Effector memory CD4-positive, alpha-beta T cell (primary cell): ENCODE measurements at places on chromosomes 2 and 18.
A peak's percentile ranks its signal among the peaks of the same experiment; 100 is the strongest.

- no peak for DNase-seq
Observed at GRCh38 chr18:35750929-35751328, 169.4 kb downstream of the GALNT1 start.

DNA sequence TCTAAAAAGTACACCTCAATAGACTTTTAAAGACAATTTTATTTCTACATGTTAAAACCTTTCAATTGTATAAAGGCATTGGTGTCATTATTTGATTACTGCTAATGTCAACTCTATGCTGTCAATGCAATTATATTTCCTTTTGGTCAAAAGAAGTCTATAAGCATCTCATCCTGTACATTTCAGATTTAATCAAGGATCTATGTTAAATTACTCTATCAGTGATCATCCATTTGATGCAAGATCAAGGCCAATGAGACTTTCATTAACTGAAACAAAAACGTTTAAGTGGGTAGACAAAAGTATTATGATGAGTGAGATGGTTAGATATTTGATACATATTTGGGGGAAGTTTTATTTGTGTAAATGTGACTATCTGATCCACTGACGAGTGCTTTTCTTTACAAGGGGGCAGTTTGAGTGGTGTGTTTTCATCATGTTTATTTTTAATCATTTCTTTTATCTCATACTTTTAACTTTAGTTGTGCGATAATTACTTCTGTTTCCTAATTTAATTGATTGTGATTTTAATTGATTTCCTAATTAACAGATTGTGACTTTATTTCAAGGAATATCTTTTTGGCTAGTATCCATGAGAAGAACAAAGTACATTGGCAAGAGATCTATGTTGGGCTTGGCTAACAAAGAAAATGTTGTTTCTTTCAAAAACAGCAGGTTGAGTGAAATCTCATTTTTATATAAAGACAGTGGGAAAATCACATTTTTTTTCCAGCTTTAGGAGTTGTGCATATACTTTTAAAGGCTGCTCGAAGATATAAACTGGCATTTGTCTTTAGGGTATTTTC, 1.1 kb downstream of the ARHGAP28 start:
- DNase-seq: no peak

- no peak for DNase-seq
Observed at GRCh38 chr18:38895560-38895959, 1330.0 kb upstream of the CELF4 start.

GRCh38 chr2:18527326-18527725, 33.1 kb downstream of the RDH14 start:
- DNase-seq: no peak

DNA sequence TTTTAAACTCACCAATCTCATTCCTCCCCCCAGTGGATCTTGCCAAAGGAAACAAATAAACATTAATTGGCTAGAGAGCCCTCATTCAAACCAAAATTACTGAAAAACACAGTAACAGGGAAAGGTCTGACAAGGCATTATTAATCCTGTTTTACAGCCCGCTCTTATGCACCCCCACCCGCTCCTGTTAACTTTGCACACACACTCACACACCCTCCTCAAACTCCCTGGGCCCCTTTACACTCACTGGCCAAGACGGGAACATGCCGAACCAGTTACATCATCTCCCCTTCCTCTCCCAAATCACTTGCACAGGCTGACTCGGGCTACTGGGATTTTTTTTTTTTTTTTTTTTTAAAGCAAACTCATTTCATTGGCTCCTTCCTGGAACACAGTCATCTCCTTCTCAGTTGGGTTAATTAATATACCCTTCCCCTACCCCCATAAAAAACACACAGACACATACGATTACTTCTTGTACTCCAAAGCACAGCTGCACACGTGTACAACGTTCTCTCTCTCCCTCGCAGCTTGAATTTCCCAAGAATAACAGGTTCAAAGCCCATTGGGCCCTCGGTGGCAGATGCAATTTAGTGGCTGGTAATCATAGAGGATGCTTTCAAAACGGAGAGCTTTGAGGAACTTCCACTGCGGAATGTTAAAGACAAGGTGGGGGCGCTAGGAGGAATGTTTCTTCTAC, 31.8 kb downstream of the KLF7 start:
- no peak for DNase-seq

DNA sequence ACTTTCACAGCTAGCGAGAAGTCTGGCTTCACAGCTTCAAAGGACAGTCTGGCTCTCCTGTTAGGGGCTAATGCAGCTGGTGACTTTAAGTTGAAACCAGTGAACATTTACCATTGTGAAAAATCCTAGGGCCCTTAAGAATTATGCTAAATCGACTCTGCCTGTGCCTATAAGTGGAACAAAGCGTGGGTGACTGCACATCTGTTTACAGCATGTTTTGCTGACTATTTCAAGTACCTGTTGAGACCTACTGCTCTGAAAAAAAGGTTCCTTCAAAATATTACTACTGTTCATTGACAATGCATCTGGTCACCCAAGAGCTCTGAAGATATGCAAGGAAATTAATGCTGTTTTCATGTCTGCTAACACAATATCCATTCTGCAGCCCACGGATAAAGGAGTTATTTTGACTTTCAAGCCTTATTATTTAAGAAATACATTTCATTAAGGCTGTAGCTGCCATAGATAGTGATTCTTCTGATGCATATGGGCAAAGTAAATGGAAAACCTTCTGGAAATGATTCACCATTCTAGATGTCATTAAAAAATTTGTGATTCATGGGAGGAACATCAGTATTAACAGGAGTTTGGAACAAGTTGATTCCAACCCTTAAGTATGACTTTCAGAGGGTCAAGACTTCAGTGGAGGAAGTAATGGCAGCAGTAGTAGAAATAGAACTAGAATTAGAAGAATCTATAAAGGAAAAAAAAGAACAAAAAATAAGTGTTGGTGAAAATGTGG, 48.9 kb downstream of the POLR1A start:
- no peak for DNase-seq

DNA sequence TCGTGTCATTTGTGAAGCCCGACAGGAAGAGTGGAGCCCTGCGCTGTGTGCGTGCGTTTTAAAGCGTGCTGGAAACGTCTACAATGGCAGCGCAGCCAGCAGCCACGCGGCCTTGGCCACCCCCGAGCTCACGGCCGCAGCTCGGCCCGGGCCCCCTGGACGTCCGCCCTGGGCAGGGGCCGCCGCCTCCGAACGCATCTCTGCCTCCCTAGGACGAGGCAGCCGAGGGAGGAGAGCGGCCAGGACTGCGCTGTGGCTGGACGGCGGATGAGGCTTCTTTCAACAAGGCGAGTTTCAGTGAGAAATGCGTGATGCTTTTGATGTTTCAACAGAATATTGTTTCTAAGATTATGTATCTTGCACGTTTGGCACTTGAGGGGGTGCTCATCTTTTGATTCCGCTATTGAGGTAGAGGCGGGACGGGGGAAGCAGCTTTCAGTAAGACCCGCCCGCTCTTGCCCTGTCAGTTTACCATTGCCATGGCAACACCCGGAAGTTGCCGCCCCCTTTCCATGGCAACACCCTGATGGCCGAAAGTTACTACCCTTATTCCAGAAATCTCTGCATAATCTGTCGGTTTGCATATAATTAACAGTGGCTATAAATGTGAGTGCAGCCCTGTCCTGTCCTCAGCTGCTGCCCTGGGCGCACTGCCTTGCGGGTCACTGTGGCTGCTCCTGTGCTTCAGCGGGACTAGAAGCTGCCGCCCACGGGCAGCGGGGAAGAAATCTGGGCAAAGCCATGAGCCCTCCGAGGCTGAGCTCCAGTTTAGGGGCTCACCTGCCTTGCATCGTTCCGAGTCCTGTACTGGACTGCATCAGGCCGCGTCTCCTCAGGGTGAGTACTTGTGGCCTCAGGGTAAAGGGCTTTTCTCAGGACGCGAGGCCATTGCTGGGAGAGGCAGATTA, 38.6 kb downstream of the ADNP2 start:
- peak; percentile 34 for DNase-seq

DNA sequence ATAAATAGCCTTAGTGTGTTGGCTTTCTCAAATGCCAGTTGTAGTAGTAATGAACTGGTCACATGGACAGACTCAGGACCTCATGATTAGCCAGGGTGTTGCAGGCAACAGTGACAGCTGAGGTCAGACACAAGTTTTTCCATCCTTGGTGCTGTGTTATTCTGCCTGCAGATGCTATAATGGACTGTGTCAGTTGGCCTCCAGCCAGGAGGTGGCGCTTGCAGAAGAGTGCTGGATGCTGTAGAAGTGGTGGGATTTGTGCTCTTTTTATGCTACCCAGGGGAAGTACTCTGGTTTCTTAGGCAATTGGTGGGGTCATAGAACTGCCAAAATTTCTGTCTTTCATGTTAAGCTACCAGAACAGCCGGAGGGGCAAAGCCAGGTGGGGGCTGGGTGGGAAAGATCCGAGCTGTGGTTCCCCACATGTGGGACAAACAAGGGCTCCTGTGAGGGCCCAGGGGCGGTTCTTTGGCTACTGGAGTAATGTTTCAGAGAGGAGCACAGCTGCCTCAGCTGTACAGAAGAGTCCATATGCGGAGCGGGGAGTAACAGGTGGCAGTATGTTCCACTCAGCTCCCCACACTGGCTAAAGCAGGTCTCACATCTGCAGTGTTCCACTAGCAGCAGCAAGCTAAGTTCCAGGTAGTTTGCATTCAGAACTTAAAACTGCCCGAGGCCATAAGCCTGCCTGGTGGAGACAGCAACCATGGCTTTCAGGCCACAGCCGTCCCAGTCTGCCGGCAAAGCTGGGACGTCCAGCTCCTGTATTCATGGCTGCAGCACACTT, 104.4 kb downstream of the GULP1 start:
- DNase-seq: no peak

DNA sequence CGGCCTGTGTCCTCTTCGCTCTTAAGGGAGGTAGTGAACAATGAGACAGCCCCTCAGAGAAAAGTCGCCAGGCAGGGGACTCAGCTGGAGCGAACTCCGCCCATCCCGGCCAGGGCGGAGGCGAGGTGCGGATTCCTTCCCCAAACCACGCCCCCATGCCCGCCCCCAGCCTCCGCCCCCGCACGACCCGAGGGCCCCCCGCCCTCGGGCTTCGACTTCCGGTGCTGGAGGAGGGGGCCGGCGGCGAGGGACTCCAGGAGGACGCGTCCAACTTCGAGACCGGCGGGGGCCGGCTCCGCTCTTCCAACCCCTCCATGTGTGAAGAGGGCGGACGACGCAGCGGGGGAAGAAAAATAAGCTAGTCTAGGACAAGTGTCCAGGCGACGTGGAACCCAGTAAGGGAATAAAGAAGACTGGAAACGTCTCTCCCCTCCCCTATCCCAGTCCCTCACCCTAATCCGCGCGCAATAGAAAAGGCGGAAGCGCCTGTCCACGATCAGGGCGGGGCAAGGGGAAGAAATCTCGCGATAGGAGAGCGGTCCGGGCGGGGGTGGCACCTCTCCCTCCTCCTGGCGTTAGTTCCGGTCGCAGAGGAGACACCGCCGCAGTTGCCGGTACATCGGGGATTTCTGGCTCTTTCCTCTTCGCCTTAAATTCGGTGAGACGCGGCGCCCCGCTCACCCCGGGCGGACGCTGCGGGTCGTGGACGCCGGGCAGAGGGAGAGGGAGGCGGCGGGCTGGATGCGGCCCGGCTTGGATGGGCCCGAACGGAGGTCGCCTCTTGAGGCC, at the start of gene BZW1:
TSS of gene BZW1 (plus strand) at position 578 of the 789 bp plus-strand sequence. CDS start 1,308 bp downstream, outside the sequence.
- peak; percentile 97 for DNase-seq

GRCh38 chr18:49487711-49488310, 777 bp upstream of the C18orf32 start:
- DNase-seq: no peak

GRCh38 chr2:3256605-3257004, 121.0 kb downstream of the EIPR1 start:
- DNase-seq: no peak

DNA sequence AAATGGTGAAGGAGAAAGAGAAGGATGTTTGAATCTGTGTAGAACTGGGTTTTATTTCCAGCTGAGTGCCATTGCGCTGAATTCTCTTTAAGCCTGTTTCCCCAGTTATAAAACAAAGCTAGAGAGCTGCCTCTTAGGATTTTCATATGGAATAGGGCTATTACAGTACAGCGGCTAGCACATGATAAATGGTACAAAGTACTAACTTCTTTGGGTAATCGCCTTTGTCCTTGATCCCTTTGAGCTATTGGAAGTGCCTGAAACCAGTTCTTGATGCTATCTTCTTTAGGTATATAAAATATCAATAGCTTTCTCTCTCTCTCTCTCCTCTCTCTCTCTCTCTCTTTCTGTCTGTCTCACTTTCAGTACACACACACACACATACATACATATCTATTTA, 71.3 kb downstream of the SOX11 start:
- DNase-seq: no peak

DNA sequence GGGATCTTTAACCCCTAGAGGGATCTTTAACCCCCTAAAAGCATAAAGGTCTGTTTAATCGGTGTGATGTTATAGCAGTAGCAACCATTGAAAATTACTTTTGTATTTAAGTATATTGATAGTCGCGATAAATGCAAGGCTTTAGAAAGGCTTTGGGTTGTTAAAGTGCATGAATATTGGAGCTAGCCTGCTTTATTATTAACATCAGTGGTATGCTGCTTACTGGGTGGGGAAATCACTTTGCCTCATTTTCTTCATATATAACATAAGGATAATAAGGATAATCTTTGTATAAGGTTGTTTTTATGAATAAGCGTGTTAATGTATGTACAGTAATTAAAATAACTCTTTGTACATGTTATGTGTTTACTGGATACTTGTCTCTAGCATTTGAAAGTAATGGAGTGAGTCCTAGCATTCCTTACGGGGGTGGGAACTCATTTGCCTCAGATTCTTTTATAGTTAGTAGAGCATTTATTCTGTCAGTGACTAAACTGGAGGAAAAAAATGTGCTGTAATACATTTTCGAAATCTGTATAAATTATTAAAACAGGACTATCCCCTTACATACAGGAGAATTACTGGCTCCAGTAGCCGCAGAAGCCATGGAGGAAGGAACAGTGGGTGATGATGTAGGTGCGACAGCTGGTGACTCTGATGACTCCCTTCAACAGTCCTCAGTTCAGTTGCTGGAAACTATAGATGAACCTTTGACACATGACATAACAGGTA, 122.2 kb downstream of the BIRC6 start:
- DNase-seq: no peak

- no peak for DNase-seq
Observed at GRCh38 chr18:38444971-38445803, 879.6 kb upstream of the CELF4 start.

GRCh38 chr2:85613717-85614515, 2.0 kb upstream of the C2orf68 start:
- DNase-seq: no peak

DNA sequence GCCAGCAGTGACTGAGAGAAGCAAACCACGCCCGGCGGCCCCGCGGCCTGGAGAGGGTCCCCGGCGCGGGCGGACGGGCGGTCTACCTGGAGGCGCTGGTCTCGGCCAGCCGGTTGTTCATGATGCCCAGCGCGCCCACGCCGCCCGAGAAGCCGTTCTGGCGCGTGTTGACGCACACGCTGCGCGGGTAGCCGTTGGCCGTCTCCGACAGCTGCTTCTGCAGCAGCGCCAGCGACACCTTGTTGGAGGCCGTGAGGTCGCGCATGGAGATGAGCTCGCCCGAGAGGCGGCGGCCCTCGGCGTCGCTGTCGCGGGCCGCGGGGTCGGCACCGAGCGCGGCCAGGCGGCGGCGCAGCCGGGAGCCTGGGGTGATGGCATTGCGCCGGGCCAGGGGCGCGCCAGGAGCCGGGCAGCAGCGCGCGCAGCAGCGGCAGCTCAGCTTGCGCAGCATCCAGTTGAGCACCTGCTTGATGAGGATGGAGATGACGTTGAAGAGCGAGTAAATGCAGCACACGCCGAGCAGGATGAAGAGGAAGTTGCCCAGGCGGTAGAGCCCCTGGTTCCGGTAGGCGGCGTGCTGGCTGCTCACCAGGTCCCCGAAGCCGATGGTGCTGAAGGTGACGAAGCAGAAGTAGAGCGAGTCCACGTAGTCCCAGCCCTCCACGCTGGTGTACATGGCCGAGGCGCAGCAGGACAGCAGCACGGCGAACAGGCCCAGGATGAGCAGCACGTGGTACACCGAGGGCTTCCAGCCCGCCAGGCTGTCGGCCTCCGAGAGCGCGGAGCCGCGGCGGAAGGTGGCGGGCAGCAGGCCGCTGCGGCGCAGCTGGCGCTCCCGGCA, 118.1 kb downstream of the MSH2 start:
- peak; percentile 47 for DNase-seq
